ENCODE measurements at places on chromosomes 12 and 14.
A peak's percentile ranks its signal among the peaks of the same experiment; 100 is the strongest.

DNA sequence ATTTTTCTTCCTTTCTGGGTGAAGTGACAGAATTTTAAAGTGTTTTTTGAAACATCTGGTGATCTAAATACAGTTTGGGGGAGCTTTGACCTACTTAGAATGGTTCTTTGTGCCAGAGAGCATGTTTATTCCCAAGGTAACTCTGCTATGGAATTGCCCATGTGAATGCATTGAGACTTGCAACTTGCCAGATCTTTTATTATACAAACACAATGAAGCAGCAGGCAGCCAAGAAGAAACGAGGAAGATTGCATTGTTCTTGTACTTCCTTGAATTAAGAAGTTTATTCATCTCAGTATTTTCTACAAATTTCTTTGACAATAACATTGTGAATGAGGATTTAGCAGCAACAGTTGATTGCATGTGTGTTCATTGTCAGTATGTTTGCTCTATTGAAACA lies 55.5 kb downstream of the FGD4 start:
- DNase-seq, result peak; percentile 98

DNA sequence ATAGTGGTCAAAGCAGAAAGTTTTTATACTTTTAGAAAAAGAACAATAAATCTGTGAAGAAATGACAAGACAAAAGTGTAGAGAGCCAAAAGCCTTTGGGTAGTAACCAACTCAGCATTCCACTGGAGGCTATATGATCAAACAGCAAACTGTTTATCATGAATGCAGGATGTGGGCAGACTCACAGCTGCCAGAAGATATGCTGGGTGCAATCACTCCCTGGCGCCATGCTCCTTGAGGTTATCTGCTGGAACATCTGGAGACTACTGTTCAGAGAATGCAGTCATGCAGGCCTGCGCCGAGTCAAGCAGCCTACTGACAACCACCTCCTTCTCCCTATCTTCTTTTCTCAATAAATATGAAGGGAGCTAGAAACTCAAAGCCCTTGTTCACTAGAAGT lies 49.0 kb upstream of the SLC8A3 start:
- DNase-seq, result no peak

DNA sequence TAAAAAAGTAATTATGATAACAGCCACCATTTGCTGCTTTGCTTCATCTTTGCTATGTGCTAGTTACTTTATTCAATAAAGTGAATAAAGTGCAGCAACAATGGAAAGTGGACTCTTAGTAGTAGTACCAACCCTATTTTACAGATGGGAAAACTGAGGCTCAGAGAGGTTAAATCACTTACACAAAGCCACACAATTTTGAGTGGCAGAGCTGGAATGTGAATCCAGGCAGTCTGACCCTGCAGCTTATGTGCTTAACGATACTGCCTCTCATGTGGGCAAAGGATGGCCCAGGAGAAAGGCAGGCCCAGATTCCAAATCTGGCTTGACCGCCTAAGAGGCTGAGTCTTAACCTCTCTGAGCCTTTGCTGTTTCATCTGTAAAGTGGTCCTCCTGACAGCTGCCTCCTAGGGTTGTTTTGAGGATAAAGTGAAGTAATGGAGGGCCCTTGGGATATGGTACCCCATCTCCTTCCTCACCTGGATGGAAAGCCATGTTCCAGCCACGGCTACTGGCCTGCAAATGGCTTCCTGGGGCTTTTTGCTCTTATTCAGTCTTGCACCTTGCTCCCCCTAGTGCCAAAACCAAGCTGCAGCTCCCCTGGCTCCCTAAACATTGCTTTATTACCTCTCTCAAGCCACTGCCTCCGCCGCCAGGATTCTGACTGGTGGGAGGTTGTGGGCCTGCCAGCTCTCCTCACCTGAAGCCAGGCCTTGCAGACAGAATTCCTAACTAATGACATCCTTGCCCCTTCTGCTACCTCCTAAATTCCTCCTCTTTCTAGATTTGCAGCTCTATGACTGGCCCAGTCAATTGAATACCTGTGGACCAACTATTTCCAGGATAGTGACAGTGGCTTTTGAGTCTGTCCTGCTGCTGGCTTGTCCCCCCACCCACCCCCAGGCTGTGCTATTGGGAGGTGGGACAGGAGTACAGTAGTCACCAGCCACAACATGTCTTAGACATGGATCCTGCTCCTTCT lies 283.3 kb upstream of the PWP1 start:
- peak; percentile 74 for DNase-seq

DNA sequence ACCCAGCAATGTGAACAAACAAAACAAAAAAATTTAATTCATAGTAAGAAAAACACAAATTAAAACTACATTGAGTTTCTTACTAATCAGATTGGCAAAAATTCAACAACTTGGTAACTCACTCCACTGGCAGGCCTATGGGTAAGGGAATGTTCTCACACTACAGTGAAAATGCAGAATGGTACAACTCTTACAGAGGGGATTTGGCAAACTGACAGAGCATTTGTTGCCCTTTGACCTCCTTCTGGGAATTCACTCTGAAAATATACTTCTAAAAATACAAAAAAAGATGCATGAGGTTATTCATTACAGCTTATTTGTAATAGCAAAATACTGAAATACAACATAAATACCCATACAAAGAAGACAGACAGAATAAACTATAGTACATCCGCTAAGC lies 32.8 kb downstream of the ABCD2 start:
- no peak for DNase-seq

DNA sequence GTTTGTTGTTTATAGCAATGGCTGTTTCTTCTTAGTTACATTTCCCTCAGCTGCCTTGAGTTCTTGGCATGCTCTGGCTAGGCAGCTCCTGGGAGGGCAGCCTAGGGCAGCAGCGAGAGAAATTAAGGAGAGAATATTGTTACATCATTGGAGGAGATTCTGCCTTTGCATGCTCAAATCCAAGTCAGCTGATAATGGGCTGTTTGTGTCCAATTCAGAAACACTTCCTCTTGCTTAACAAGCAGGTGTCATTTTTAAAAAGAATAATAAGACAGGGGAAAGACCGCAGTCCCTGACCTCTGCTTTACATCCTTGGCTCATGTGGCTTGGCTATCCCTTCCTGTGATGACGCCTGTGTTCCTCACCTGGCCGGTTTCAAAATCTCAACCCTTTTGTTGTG lies 76.9 kb downstream of the ESR2 start:
- DNase-seq, result no peak

- no peak for DNase-seq
Observed at GRCh38 chr12:127231371-127231770, 1035.6 kb upstream of the TMEM132C start.

DNA sequence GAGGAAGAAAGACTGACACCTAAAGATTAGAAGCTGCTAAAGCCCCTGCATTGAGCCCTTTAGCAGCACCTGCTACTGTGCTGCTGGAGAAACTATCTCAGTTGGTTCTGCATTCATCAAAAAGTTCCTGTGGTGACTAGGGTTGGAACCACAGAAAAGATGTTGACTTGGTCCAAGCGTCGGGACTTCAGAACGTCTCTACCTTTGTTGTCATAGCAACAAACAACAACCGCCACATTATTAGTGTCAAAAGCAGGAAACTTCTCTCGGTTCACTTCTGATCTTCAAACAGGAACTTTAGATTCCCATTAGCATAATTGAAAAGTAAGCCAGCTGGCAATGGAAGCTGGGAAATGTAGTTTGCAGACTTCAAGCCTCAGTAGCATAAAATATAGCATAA lies 368.0 kb downstream of the SEC23A start:
- no peak for DNase-seq
